ENCODE measurements at places on chromosomes 13 and 19. TPM values are rescaled to one million over a fixed set of nuclear protein-coding genes. Genes with fewer than 3 reads are reported as not detected.

ZNF544 gene
- 56.4 TPM for total RNA-seq

GRCh38 chr13:102002287-102002686 is 399.6 kb downstream of the FGF14 start:
- no peaks in the 10 kb centered on the region for H3K27me3 ChIP-seq
- H3K27ac ChIP-seq = no peak overlapping the region
- no peak for DNase-seq

GPC5 gene
- 30.8 TPM for total RNA-seq

ZNF8 gene
- total RNA-seq = 10.8 TPM

Data from uterus (tissue), 4 donors.